ENCODE measurements at places on chromosomes 7 and 10.

GRCh38 chr10:49571388-49571787 lies 32.5 kb upstream of the ERCC6 start:
- DNase-seq: no peak

GRCh38 chr7:123763191-123763661 lies 14.4 kb upstream of the WASL start:
- no peak for DNase-seq

DNA sequence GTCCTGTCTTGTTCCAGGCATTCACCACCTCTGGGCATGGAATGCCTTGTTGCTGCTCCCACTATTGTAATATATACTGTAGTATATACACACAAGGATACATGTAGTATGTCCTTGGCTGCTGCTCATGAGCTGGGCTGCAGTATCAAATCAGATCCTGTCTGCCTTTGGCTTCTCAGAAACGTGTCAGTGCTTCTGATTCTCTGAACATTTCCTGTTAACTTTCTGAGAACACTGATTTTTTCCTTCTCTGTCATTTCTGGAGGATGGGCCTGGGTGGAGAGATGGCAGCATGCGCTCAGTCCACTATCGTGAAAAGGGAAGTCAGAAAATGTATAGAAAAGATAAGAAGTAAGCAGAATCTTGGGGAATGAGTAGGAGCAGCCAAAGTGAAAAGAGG lies 12.2 kb downstream of the SFTPA2 start:
- no peak for DNase-seq

DNA sequence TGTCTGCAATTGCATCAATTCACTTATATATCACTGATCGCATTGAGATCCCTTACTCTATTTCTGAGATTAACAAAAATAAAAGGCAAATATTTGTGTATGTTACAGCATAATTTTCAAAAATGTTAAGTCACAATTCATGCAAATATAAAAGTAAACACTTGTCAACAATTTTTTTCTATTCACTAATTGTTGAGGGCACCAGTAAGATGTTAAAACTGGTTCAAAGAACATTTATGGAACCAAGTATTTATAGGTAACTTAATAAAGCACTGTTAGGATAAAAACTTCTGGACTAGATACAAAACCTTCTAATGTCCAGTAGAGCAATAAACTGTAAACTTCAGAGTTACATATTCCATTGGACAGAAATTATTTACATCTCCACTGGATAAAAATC lies 586.1 kb upstream of the AUTS2 start:
- DNase-seq: no peak

GRCh38 chr10:102670871-102671434 lies 26.7 kb downstream of the TRIM8 start:
- no peak for DNase-seq

- DNase-seq: no peak
Observed at GRCh38 chr7:66847879-66848790, 72.9 kb upstream of the TMEM248 start.

DNA sequence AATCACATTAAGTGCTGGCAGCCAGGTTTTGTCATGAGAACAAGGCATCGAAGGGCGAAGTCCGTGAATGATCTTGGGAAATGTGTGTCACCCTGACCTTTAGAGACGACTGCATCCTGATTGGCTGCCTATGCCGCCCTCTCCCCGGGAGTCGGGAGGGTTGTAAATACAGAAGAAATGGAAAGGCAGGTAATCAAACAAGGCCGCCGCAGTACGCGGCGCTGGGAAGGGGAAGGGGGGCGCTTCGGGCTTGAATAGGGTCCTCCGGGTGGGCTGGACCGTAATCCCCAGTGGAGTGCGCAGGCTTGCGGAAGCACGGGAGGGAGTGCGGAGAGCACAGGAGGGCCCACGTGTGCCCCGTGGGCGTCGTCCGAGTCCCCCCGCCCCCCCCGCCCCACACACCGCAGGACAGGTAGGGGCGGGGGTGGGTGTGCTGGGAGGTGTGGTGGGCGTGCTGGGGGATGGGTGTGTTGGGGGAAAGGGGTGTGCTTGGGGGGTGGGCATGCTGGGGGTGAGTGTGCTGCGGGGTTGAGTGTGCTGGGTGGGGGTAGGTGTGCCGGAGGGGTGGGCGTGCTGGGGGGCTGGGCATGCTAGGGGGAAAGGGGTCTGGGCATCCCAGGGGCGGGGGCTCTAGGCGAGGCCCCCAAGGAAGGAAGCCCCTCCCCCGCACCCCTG lies 169.4 kb downstream of the ARHGAP12 start:
- DNase-seq: peak; percentile 37

DNA sequence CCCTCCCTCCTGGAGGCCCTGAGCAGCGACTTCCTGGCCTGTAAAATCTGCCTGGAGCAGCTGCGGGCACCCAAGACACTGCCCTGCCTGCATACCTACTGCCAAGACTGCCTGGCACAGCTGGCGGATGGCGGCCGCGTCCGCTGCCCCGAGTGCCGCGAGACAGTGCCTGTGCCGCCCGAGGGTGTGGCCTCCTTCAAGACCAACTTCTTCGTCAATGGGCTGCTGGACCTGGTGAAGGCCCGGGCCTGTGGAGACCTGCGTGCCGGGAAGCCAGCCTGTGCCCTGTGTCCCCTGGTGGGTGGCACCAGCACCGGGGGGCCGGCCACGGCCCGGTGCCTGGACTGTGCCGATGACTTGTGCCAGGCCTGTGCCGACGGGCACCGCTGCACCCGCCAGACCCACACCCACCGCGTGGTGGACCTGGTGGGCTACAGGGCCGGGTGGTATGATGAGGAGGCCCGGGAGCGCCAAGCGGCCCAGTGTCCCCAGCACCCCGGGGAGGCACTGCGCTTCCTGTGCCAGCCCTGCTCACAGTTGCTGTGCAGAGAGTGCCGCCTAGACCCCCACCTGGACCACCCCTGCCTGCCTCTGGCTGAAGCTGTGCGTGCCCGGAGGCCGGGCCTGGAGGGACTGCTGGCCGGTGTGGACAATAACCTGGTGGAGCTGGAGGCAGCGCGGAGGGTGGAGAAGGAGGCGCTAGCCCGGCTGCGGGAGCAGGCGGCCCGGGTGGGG lies 2.2 kb downstream of the TRIM56 start:
- no peak for DNase-seq

GRCh38 chr10:30011396-30011795 lies 48.0 kb downstream of the JCAD start:
- no peak for DNase-seq

All from NCI-H1105 (cell line).